ENCODE measurements at places on chromosomes 13 and 19.

DNA sequence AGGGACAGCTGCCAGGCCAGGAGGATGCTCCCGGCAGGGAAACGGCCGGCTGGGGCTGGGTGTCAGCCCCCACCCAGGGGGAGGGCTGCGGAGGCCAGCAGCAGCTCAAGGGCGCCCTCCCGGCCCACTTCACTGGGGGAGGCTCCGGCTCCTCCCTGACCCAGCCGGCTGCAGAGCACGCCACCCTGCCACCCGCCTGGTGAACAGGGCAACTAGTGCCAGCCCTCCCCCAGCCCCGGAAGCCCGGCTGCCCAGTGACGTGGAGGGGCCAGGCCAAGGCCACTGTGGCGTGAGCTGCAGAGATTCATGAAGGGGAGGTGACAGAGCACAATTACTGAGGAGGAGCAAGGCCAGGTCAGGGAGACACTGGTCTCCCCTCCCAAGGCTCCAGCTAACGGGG is 14.7 kb downstream of the REXO1 start:
- no peak for DNase-seq

- no peak for DNase-seq
Measured at GRCh38 chr13:110227864-110228643, 78.9 kb downstream of the COL4A1 start.

DNA sequence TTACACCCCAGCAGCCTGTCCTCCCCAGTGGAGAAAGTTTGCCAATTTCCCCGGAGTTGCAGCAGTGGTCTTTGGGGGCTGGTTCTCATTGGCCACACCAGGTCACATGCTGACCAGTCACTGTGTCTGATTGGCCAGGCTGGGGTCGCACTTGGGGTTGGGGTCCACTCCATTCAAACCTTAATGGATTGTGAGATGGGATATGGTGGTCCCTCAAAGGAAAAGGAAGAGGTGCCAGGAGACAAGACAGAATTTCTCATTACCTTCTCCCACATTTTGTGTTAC is 3.4 kb downstream of the PPM1N start:
- DNase-seq = no peak

- DNase-seq = no peak
Measured at GRCh38 chr19:34596115-34596514, 80.8 kb downstream of the SCGB2B2 start.

DNA sequence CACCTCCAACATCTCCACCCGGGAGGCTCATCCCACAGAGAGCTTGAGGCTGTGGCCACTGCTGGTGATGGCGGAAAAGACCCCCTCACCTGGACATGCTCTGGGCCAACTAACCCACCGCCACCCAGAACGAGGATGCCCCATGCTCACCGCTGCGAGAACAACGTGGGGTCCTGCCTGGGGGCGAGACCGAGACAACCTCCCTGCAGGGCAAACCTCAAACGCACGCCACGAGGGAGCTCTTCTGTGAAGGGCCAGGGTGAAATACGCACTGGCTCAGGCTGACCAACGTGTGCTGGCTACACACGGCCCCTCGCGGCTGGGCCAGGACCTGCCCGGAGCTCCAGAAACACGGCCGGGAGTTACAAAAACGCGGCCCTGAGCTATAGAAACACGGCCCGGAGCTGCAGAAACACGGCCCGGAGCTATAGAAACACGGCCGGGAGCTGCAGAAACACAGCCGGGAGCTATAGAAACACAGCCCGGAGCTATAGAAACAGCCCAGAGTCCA is 19.0 kb upstream of the PLPP2 start:
- DNase-seq = no peak

- DNase-seq = no peak
Measured at GRCh38 chr19:47109177-47109540, 4.4 kb downstream of the ZC3H4 start.

- DNase-seq = no peak
Measured at GRCh38 chr19:42313840-42314755, 989 bp downstream of the TMEM145 start.

DNA sequence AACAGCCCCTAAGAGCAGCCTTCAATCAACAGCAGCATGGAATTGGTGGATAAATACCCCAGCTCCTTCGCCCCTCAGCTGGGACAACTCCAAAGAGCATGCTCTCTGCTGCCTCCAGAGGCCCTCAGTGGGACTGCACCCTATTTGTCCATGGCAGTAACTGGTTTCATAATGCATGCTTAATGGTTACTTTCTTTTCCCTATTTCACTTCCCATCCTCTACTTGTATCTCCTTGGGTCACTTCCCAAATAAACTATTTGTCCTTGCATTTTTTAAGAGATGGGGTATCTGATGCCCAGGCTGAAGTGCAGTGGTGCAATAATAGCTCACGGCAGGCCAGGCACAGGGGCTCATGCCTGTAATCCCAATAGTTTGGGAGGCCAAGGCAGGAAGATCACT is 13.5 kb upstream of the TPM4 start:
- peak; percentile 24 for DNase-seq

GRCh38 chr19:49746206-49746958 is 16.7 kb downstream of the TSKS start:
- DNase-seq = peak; percentile 30

DNA sequence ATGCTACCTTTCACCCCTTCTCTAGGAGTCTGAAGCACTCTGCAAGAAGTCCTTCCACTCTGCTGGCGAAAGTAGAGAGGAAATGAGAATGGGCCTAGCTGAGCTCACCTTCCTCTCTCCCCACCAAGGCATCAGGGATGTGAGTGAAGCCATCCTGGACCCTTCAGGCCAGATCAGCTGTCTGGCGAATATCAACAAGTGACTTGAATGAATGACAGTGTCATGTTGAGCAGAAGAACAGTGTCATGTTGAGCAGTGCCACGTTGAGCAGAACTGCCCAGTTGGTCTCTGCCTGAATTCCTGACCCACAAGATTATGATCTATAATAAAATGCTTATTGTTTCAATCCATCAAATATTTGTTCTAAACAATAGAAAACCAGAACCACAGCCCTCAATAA is 166.2 kb upstream of the RFC3 start:
- DNase-seq = no peak

- no peak for DNase-seq
Measured at GRCh38 chr13:110683203-110683883, 22.6 kb downstream of the CARS2 start.

DNA sequence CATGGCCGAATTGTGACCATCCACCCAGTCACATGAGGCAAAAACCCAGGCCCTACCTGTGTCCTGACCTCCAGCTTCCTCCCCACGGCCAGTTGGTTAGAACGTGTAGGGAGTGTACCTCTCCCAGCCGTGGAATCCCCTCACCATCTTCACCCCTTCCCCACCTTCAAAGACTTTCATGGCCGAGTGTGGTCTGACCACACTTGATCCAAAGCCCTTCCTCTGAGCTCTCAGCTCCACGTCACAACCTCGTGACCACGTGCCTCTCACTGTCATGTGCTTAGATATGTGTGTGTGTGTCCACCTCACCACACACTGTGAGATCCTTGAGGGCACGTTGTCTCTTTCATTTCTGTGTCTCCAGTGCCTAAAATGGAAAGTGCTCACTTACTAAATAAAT is 48.6 kb upstream of the UBE2L5 start:
- no peak for DNase-seq

DNA sequence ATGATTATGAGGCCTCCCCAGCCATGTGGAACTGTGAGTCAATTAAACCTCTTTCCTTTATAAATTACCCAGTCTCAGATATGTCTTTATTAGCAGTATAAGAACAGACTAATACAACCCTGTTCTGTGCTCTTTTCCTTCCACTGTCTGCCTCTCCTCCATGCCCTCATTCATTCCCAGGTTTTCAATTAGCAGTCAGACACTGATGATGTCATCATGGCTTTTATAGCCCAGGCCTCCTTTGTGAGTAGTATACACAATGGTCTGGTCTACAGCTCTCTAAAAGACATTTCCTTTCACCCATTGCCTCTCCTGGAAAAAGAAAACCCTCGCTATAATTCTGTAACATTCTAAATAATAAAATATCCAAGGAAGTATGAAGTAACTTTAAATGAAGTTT is 25.5 kb downstream of the FGF14 start:
- no peak for DNase-seq

DNA sequence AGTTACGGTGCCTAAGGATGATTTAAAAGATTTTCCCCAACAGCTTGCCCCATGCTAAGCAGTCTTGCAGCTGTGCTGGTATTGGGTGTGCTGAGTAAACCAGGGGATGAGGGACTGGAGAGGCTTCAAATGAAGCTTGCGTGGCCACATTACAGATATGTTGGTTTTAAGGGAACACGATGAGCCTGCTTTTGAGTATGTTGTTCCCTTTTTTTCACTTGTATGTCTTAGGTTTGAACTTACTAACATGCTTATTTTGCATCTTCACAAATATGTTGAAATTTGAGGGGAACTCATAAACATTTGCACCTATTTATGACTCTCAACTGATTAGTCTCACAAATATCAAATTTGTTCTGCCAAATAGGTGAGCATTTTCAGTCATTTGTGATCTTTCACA is 2.0 kb upstream of the IL17D start:
- no peak for DNase-seq

DNA sequence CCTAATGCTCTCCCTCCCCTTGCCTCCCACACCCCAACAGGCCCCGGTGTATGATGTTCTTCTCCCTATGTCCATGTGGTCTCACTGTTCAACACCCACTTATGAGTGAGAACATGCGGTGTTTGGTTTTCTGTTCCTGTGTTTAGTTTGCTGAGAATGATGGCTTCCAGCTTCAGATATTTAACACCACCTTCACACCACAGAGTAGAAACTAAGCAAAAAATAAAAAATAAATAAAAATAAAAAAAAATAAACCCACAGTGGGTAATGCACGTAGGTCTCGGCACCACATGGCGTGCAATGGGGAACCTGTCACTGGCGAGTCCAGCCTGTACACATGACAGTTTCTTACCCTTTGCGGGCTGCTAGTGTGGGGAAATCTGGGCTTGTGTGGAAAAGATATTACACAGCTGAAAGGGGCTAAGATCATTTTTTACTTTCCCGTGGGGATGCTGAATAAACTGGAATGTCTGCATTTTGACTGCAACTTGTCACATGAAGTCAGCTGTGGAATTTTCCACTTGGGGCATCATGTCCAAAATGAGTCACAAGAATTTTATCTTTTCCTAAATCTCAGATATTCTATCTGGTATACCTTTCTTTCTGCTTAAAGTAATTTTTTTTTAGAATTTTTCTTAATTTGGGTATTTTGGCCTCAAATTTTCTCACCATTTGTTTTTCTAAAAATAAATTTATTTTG is 170.5 kb downstream of the IRS2 start:
- DNase-seq = no peak

GRCh38 chr19:32352241-32352630 is 6.8 kb downstream of the ZNF507 start:
- DNase-seq = no peak

DNA sequence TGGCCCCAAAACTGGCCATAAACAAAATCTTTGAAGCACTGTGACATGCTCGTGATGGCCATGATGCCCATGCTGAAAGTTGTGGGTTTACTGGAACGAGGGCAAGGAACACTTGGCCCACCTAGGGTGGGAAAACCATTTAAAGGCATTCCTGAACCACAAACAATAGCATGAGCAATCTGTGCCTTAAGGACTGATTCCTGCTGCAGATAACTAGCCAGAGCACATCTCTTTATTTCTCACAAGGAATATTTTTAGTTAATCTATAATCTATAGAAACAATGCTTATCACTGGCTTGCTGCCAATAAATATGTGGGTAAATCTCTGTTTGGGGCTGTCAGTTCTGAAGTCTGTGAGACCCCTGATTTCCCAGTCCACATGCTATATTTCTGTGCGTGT is 10.3 kb upstream of the ZNF726 start:
- DNase-seq = no peak

DNA sequence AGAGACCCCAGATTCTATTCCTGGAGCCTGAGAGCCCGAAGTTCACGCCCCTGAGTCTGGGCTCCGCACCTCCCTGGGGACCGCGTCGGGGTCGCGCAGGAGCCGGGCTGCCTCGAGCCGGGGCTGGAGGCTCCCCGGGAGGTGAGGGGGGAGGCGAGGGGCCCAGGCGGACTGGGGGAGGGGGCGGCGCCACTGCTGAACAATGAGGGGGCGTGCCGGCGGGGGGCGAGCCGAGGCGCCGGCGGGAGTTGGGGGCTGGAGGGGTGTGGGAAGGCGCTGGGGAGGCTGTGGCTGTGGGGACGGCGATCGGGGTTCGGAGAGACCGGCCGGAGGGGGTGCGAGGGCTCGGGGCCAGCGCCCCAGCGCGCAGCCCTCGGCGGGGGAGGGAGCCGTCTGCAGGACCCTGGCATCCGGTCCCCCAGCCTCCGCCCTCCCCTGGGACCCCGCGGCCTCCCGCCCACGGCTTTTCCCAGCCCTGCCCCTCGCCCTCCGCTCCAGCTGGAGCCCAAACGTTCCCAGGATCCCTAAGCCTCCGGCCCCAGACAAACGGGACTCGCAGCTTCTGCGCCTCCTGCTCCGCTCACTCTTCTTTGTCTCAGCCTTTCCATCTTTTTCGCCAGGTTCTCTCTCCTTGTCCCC is 922 bp downstream of the PLEKHG2 start:
- DNase-seq = no peak

- peak; percentile 87 for DNase-seq
Measured at GRCh38 chr13:38002606-38003005, 133.0 kb upstream of the TRPC4 start.

DNA sequence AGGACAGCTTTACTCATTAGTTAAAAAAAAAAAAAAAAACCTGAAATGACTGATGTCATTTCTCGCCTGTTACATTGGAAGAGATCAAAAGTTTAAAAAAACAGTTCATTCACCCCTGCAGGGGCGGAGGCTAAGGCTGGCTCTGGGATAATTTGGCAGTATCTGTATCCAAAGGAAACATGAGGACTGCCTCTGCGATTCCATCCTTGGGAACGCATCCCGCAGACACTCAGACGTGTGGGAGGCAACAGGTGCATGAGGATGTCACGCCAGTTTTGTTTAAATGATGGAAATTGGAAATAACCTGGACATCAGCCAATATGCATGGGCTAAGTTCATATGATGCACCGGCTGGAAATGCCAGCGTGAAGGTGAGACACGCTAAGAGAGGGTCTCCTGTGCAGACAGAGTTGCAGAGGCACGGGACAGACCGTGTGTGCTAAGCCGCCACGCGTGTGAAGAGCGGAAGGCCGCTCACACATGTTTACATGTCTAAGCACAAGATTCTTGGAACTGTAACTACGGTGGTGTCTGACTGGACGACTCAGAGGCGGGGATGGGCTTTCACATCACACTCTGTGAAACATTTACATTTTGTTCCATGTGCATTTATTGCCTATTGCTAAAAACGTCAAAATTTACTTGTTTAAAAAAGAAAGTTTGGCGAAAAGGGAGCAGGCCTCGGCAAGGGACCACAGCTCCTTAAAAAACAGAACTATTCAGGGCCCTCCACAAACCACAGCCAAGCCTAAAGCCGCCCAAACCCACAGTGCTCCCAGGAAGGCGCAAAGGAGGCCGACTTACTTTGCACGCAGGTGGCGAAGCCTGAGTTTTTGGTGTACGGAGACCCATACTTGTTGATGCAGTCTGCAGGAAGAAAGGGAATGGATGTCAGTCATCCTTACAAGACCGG is 17.9 kb downstream of the GAS6 start:
- no peak for DNase-seq

GRCh38 chr13:102405499-102406100 is 3.8 kb upstream of the FGF14 start:
- no peak for DNase-seq
